Stimulated activated CD4-positive, alpha-beta T cell treated with anti-CD3 and anti-CD28 coated beads, TNF-alpha, amount 100 ng/mL, for 4 hours (primary cell): ENCODE measurements at places on chromosomes 12 and 14.

DNA sequence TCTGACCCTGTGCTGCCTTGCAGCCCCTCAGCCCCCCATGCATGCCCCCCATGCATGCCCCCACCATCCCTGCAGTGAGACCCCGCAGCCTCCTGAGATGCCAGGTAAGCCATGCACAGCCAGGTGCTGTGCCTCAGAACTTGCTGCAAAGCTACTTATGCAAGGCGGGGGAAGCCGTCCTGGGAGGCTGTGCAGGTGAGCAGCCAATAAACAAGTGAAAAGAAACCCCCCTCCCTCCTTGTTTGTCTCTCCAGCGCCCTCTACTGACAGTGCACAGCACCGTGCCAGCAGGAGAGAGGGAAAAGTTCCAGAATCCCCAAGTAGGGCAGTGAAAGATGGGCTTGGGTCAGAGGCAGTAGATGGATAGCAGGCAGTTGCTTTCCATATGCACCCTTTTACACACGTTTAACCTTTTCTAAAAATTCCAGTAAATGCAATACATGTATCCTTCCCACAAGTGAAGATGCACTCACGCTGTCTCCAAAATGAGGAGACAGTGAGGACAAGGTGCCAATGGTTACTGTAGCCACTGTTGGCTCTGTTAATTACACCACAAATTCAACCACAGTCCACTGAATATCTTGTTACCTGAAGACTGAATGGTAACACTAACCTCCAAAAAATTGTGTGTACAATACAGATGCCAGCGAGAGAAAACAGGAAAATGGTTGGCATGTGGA is 18.0 kb downstream of the TNFAIP2 start:
- no peak for DNase-seq

DNA sequence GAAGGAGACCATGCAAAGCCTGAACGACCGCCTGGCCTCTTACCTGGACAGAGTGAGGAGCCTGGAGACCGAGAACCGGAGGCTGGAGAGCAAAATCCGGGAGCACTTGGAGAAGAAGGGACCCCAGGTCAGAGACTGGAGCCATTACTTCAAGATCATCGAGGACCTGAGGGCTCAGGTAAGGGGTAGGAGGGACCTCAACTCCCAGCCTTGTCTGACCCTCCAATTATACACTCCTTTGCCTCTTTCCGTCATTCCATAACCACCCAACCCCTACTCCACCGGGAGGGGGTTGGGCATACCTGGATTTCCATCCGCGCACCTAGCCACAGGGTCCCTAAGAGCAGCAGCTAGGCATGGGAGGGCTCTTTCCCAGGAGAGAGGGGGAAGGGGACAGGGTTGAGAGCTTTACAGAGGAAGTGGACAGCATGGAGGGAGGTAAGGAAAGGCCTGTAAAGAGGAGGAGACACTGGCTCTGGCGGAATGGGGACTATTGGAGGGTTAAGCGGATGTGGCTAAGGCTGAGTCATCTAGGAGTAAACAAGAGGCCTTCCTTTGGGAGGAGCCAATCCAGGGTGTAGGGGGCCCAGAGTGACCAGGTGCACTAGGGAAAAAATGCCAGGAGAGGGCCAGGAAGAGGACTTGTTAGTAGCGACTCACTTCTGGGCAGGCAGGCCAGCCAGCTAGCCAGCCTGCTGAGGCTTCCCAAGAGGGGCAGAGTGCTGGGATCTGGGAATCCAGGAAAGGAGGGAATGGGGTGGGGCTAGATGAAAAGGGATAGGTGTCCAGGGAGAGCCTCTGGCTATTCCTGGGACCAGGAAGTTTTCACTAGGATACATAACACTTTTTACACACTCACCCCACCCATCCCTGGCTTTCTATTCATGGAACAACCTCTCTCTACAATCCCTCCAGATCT is 754 bp downstream of the KRT18 start:
- no peak for DNase-seq

GRCh38 chr12:116027551-116027821 is 250.0 kb downstream of the MED13L start:
- DNase-seq = no peak

DNA sequence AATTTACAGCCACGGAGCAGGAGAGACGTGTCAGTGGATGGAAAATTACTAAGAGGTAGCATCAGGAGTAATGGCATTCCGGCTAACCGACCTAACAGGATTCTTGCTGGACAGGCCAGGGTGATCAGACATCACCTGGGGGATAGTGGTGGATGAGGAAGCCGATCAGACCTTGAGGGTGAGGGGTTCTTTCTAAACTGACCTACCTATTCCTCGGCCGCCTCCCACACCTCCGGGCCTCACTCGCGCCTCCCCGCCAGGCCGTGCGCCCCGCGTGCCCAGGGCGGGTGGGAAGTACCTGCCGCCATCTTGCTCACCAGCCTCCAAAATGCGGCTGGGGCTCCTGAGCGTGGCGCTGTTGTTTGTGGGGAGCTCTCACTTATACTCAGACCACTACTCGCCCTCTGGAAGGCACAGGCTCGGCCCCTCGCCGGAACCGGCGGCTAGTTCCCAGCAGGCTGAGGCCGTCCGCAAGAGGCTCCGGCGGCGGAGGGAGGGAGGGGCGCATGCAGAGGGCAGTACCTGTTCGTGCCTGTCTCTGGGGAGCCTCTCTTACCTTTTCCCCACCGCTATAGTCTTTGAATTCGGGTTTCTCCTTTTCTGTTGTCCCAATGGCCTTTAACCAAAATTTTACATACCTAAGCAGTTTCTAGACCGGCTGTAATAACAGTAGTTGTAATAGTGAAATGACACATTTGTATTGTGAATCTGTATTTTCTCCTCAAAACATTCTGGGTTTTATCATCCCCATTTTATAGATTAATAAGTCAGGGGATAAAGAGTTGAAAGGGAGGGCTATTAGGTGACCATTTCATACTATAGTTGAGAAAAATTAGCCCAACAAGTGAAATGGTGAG is at the start of gene TMPRSS12:
Gene TMPRSS12 (plus strand): TSS at position 290 of the 857 bp plus-strand sequence. CDS start 39 bp downstream, at position 329.
- no peak for DNase-seq

DNA sequence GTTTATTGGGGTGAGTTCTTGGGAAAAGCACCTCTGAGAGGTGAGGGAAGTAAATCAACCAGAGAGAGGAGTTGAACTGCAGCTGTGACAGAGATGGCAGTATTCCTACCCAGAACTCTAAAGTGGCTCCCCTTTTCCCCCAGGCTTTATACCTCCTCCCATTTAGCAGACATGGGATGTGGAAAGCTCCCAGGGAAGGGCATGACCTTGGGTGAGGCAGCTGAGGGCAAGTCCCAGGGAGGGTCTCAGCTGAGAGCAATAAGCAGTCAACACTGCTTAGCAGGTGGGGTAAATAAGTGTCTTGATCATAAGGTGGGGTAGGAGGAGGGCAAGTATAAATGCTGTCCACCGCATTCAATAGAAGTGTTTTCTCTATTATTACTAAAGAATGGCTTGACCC is 143.0 kb downstream of the AKAP6 start:
- no peak for DNase-seq

GRCh38 chr12:131473741-131474709 is 236.9 kb upstream of the SFSWAP start:
- no peak for DNase-seq

DNA sequence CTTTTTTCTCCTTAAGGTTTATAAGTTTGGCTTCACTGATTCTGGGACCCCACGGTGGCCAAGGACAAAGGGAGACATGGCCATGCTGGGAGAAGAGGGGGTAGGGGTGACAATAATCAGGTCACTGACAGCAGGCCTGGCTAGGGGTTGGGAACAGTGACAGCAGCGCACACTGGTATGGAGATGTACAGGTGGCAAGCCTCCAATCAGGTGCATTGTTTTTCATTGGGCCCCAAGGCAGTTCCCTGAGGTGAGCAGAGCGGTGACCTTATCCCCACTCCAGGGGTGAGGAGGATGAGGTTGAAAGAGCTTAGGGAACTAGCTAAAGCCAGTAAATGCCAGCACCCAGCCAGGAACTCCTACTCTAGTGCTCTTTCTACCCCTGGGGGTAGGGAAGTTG is 1.4 kb downstream of the SYNDIG1L start:
- DNase-seq = no peak

DNA sequence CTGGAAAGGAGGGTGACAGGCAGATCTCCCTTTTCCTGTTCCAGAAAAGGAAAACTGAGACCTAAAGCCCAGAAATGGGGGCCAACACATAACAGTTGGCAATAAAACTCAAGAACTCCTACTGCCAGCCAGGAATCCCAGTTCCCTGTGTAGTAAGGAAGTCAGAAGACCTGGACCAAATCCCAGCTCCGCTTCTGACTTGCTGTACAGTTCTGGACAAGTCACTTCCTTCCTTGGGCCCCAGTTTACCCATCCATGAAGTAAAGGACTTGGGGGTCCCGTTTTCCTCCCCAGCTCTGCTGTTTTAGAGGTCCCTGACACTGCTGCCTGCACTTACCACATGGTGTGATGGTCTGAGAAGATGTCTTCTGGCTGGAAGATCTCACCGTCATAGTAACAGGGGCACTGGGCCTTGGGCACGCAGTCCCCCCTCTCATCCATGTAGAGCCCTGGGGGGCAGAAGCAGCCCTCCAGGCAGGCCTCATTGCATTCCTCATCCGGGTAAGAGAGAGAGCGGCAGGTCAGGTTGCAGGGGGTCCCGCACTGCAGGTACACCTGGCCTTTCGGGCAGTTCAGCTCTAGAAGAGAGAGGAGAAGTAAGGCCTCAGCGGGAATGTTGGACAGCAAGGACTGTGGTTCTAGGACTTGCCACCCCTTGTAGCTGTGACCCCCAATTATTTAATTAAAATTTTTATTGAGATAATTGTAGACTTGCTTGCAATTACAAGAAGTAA is 72.1 kb downstream of the VWF start:
- no peak for DNase-seq

- no peak for DNase-seq
These were observed 129.6 kb downstream of the NDUFA12 start for GRCh38 chr12:94873734-94874517.

- DNase-seq = no peak
These were observed 20.9 kb downstream of the RNASE9 start for GRCh38 chr14:20539906-20540305.
